RWPE2 (cell line): ENCODE measurements at places on chromosomes 1 and 21.

GRCh38 chr1:20324704-20325406 is 34.2 kb downstream of the VWA5B1 start:
- no peak overlapping the region for H3K4me3 ChIP-seq
- no peaks in the 10 kb centered on the region for H3K36me3 ChIP-seq

DNA sequence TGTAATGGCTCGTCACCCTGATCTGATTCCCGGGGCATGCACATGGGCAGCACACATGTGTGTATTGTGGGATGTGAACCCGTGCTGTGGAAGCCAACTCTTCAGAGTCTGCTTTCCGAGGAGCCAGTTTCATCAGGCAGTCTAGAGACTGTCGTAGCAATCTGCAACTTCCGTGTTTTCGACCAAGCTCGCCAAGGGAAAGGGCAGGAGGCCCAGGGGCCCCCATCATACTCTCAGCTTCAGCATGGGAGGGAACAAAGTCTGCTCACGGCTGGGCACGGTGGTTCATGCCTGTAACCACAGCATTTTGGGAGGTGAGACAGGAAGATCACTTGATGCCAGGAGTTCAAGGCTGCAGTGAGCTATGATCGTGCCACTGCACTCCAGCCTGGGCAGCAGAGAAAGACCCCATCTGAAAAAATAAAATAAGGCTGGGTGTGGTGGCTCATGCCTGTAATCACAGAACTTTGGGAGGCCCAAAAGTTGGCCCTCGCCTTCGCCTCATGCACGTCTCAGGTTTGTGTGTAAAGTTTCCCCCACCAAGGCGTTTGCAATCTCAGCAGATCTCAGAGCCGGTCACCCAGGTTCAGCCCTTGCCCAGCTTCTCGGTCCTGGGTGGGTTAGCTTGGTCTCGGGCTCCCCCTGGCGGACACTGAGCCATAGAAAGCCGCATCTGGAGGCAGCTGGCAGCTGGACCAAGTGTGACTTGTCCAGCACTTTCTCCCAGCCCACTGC is 48.5 kb upstream of the SLC25A33 start:
- no peaks in the 10 kb centered on the region for H3K36me3 ChIP-seq
- no peaks in the 10 kb centered on the region for H3K4me1 ChIP-seq

GRCh38 chr1:2349806-2350205 is 41.5 kb downstream of the MORN1 start:
- H3K36me3 ChIP-seq: no peaks in the 10 kb centered on the region
- H3K27ac ChIP-seq: no peak overlapping the region
- H3K4me3 ChIP-seq: no peak overlapping the region
- no peaks in the 10 kb centered on the region for H3K4me1 ChIP-seq

DNA sequence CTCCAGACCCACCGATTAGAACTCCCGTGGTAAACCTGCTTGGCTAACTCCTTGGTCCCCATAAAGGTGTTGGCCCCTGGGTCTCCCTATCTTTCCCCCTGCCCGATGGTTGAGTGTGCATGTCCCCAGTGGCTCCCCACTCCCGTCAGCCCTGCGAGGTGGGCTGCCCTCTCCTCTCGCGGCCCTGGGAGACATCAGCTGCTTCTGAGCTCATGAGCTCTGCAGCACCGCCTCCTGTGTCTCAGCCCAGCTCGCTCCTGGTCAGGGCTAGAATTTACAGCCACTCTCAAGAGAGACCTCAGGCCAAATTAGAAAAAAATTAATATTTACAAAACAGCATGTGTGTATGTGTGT is 15.9 kb upstream of the ZBTB21 start:
- no peaks in the 10 kb centered on the region for H3K27me3 ChIP-seq
- no peaks in the 10 kb centered on the region for H3K4me1 ChIP-seq
- no peak for DNase-seq
- no peak overlapping the region for H3K27ac ChIP-seq
- H3K36me3 ChIP-seq: no peaks in the 10 kb centered on the region
- no peak overlapping the region for H3K4me3 ChIP-seq

DNA sequence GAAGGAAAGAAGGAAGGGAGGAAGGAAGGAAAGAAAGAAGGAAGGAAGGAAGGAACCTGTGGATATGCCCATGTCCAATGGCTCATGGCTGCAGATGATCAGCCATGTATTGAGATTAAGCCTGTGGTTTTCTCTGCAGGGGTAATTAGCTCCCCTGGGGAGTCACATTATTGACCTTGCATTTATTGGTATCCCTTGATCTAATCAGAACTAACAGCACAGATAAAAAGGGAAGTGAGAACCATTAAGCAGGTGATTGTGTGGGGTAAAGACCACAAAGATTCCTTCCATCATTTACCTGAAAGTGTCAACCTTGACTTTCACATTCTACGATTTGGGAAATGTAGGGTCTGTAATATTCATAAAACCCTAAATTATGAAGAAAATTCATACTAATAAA is 390.7 kb downstream of the BRINP2 start:
- no peaks in the 10 kb centered on the region for H3K36me3 ChIP-seq
- H3K27me3 ChIP-seq: no peaks in the 10 kb centered on the region
- H3K4me3 ChIP-seq: no peak overlapping the region
- H3K27ac ChIP-seq: no peak overlapping the region
- no peaks in the 10 kb centered on the region for H3K4me1 ChIP-seq

- H3K27me3 ChIP-seq: no peaks in the 10 kb centered on the region
- DNase-seq: no peak
- H3K36me3 ChIP-seq: no peaks in the 10 kb centered on the region
- no peak overlapping the region for H3K4me3 ChIP-seq
- H3K27ac ChIP-seq: no peak overlapping the region
Observed at GRCh38 chr1:110472546-110472945, 21.6 kb downstream of the PROK1 start.

GRCh38 chr21:42423197-42423675 is 19.5 kb downstream of the UBASH3A start:
- no peak for DNase-seq
- H3K36me3 ChIP-seq: no peaks in the 10 kb centered on the region
- no peaks in the 10 kb centered on the region for H3K4me1 ChIP-seq
- H3K4me3 ChIP-seq: no peak overlapping the region
- no peak overlapping the region for H3K27ac ChIP-seq
